Stimulated activated CD4-positive, alpha-beta T cell treated with anti-CD3 and anti-CD28 coated beads, Interleukin-12 subunit alpha, Interleukin-12 subunit beta, amount 100 ng/mL, for 4 hours (primary cell): ENCODE measurements at places on chromosomes 16 and 17.

DNA sequence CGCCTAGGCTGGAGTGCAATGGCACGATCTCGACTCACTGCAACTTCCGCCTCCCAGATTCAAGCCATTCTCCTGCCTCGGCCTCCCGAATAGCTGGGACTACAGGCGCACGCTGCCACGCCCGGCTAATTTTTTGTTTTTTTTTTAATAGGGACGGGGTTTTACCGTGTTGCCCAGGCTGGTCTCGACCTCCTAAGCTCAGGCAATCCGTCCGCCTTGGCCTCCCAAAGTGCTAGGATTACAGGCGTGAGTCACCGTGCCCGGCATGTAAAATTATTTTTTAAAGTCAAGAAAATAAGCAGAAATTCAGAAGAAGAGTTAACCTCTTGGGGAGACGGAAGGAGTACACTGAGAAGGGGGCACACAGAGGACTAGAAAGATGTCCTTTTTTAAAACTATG, 27.5 kb downstream of the CDYL2 start:
- no peak for DNase-seq

- no peak for DNase-seq
These were observed 34.0 kb downstream of the PGS1 start for GRCh38 chr17:78412403-78412802.

- no peak for DNase-seq
These were observed 29.2 kb upstream of the WFIKKN2 start for GRCh38 chr17:50806141-50806643.

DNA sequence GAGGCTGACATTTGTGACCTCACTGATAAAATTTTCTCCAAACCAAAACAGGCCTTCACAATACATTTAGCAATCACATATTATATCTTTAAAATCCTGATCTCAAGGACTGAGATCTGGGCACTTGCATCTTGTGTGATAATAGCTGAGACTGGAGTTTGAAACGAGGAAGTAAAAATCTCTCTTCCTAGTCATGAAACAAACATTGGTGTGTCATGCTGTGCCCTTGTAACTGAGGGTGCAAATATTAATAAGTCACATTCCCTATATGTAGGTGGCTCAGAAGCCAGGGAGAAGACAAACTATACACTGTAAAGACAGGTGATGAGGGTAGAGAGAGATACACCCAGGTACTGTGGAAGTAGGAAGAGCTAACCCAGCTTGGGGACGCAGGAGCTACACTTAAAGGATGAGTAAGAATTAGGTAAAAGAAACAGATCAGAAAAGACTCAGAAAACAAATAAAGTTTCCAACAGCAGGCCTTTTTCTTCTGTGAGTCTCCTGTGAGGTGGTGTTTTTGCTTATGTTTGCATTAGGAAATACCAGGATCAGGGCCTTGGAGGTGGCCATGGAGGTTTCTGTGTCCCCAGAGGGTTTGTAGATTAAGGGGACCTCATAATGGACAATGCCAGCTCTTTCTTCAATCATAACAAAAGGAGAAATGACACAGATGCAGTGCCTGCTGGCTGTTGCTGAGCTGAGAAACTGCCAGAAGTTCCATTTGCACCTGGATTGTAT, 335.7 kb downstream of the GRIN2A start:
- no peak for DNase-seq

DNA sequence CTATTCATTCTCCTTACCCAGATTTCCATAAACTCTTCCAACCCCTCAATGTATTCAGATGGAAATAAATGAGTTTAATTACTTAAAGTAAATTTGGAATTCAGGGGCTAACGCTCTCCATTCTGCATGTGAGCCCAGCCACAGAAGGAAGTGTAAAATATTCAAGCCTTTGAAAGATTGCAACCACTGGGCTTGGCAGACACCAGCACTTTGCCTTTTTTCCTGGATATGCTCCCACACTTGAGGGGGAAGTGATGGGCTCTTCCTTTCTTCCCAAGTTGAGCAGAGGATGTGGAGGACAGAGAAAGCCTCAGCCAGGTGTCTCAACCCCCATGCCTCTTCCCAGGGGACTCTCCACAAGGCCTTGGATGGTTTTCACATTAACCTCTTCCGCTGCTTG, 825.1 kb upstream of the EEF2KMT start:
- DNase-seq: no peak

DNA sequence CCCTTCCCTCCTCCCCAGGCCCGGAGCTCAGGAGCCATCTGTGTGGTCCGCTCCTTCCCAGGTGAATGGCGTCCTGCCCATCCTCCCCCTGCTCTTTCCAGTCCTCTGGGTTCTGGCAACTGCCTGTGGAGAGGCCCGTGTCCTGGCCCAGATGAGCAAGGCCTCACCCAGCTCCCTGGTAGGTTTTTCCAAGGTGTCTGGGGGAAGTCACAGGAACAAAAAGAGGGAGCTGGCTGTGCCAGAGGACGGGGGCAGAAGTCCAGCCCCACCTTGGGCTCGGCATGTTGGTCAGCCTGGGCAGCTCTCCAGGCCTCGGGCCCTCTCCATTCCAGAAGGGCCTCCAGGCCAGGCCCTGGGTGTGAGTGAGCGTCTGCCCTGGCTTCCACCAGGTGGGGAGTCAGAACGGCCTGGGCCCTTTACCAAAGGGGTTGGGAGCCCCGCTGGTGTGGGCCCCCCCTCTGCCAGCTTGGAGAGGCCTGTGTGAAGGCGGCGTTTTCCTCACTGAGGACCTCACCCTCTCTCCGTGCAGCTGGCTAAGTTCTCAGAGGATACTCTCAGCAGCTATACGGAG, 25.1 kb downstream of the CASKIN2 start:
- no peak for DNase-seq

DNA sequence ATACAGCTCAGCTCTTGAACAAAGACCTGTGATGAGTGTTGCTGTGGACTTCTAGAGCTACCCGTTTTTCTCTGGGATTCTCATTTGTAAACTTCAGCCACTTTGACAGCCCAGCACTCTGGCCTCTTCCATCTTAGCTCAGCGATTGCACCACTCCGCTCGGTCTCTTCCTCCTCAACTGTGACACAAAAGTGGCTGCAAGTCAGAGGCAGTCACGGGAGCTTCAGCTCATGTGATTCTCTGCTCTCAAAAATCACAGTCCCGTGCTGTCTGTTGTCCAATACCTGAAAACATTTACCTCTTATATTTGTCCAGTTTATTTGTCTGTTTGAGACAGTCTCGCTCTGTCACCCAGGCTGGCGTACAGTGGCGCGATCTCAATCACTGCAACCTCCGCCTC, 75.7 kb upstream of the DNAH17 start:
- no peak for DNase-seq

GRCh38 chr17:58028578-58028977, 21.5 kb upstream of the SRSF1 start:
- DNase-seq: no peak

GRCh38 chr16:23670137-23670776, 8.4 kb upstream of the PLK1 start:
- DNase-seq: no peak

DNA sequence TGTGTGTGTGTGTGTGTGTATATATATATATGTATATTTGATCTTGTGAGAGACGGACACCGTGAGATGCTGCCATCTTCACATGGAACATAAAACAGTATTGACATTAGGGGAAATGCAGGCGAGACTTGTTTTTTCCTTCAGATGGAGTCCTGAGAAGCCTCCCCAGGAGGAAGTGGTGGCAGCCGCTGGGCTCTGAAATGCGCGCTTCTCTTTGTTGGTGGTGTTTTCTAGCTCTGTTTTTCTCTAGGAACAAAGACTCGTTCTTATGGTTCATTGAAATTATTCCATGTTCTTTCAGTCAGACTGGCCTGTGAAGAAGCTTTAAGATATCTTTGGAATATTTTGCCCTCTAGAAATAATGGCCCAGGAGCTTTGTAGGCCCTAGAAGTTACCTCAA, 32.9 kb downstream of the SNX29 start:
- DNase-seq: no peak

- no peak for DNase-seq
These were observed 14.5 kb downstream of the PRSS54 start for GRCh38 chr16:58280146-58280845.

DNA sequence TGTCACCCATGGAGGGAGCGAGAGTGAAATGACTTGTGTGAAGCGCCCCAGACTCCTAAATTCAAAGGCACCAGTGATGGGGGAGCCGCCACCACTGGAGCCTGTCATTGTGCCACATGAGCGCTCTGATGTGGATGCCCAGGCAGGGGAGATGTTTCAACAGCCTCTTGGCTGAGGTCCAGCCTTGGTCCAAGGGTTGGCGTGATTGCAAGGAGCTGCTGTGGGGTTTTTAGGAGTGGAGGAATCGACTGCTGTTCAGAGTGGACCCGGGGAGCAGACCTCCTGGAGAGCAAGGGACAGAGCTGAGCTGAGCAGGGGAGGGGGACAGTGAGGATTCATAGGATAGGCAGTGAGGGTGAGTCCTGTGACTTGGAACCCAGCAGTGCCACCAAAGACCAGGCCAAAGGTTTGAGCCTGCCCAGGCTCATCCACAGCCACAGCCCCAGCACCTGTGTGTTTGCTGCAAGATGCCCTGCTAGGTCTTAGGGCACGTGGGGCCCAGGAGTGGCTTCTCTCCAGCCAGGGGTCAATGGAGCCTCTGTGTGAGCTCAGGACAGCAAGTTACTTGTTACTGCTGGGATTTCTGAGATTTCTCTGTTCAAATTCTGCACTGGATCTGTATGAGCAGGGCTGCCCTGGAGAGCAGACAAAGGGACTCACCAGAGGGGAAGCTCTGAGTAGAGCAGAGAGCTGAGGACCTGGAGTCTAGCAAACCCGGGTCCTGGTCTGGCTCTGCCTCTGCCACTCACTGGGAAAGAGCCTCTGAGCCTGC, 20.3 kb downstream of the RHBDL3 start:
- no peak for DNase-seq

DNA sequence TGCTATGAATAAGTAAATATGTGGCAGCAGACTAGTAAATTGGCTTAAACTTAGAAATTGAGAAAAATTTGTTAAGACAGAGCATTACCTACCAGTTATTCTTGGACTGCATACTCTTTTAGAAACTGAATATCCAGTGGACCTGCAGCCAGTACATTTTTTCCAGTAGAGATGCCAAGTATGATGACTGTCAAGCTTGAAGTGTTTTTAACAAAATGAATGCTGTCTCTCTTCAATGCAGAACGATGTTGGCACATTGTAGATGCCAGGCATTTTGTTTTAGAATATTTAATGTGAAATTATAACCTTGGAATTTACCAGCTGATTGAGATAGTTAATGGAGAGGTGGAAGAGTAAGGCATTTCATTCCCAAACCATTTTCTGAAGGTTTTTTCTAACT, 52.5 kb downstream of the NFAT5 start:
- no peak for DNase-seq

DNA sequence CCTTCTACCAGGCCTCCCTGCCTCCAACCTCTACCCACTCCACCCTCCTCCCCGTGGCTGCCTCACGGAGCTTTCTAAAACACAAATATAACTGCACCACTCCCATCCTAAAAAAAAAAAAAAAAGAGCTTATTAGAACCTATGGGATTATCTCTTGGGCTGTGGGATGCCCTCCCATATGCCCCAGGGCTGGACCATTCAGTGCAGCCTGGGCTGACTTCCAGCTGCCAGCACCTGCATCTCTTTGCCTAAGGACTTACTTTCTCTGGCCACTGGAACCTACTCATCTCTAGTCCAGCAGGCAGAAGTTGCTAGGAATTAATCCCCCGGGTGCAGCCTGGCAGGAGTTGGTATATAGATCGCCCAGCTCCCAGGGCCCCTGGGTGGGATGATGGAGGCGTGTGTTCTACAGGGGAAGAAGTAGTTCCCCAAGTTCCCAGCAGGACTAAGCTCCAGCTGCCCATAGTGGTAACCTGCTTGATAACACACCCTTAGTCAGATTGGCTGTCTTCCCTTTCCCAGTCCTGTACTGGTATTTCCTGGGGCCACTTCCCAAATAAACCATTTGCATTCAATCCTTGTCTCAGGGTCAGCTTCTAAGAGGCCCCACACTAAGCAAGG, 10.3 kb downstream of the MPP3 start:
- no peak for DNase-seq

DNA sequence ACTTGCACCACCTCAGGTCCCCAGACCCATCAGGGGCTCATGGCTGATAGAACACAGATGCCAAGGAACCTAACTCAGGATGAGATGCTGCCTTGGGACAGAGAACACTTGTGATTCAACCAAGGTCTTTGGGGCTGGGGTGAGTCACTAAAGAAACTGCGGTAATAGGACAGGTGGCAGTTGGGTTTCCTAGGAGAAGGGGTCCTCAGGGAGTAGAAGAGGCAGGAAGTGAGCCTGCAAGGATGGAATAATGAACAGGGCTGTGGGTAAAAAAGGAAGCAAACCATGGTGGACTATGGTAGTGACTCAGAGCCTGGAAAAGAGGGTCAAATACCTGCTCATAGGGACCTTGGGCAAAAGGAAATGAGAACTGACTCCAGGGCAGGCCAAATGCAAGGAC, 6.5 kb upstream of the PNPO start:
- DNase-seq: no peak

GRCh38 chr16:47715442-47716083, 254.4 kb downstream of the PHKB start:
- DNase-seq: no peak

DNA sequence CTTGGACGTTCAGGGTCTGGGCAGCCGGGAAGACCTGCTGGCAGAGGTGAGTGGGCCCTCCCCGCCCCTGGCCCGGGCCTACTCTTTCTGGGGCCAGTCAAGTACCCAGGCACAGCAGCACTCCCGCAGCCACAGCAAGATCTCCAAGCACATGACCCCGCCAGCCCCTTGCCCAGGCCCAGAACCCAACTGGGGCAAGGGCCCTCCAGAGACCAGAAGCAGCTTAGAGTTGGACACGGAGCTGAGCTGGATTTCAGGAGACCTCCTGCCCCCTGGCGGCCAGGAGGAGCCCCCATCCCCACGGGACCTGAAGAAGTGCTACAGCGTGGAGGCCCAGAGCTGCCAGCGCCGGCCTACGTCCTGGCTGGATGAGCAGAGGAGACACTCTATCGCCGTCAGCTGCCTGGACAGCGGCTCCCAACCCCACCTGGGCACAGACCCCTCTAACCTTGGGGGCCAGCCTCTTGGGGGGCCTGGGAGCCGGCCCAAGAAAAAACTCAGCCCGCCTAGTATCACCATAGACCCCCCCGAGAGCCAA, 8.6 kb upstream of the ABCC3 start:
- DNase-seq: peak; percentile 61

GRCh38 chr16:89595330-89596060, 17.9 kb upstream of the DPEP1 start:
- DNase-seq: no peak

- no peak for DNase-seq
These were observed 32.5 kb downstream of the RANBP10 start for GRCh38 chr16:67773569-67774456.

DNA sequence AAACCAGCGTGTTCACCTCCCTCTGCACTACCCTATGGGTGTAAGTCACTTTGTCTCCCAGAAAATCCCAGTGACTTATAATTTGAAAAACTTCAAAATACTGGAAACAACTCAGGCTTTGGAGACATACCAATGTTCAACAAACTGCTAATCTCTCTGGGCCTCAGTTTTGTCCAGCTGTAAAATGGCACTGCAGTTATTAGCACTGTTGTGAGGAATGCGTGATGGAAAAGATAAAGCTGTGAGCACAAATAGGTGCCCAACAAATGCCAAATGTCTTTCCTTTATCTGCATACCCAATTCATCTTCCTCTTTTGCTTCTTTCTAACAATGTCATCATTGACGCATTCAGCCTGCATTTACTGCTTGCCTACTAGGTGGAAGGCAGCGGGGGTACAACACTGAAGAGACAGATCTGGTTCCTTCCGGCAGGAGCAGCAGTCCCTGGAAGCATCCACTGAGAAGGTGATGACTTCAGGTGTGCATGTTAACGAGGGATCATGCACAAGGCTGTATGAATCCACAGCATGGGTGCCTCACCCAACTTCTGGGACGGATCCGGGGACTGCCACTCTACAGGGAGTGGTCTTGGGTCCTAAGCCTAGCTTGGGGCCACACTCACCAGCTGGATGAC, 63.4 kb downstream of the CYTH1 start:
- DNase-seq: no peak
